T-helper 17 cell (primary cell): ENCODE measurements at places on chromosomes 6 and 20.

DNA sequence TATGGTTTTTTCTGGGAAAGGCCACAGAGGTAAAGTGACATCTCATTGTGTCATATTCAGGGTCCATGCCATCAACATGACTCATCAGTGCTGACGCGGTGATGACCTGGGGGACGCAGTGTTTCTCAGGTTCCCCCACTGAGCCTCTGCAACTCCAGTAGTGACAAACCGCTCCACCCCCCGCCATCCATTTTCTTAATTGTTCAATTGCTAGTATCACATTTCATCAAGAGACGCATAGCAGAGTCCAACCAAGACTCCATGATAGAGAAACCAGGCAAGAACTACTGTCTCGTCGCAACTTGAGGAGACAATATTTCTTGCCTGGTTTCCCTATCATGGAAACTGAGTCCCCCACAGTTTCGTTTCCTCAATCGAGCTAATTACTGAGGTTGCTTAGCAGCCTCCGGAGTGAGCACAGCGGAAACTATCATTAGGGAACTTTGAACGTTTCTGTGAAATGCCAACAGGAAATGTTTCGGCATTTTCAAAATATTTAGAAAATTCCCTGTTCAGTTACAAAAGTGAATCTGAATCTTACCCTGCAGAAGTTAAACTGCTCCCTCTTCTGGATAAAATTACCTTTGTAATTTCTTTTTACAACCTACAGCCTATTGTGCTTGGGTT is 12.2 kb upstream of the SERPINB1 start:
- peaks cover 49% of the 10 kb centered on the region for H3K4me1 ChIP-seq
- H3K36me3 ChIP-seq = no peaks in the 10 kb centered on the region
- H3K27ac ChIP-seq = peak overlapping the region; percentile 98
- no peak for DNase-seq

- H3K4me1 ChIP-seq = peaks cover 3% of the 10 kb centered on the region
- peaks cover 17% of the 10 kb centered on the region for H3K27me3 ChIP-seq
- H3K36me3 ChIP-seq = no peaks in the 10 kb centered on the region
Measured at GRCh38 chr20:54017846-54018245, 52.5 kb downstream of the BCAS1 start.

GRCh38 chr6:81739230-81740195 is 13.0 kb downstream of the TENT5A start:
- no peaks in the 10 kb centered on the region for H3K36me3 ChIP-seq
- DNase-seq = no peak
- no peaks in the 10 kb centered on the region for H3K4me1 ChIP-seq
- no peak overlapping the region for H3K4me3 ChIP-seq

GRCh38 chr20:50528804-50529351 is 18.7 kb downstream of the PTPN1 start:
- DNase-seq = no peak
- no peak overlapping the region for H3K4me3 ChIP-seq
- no peak overlapping the region for H3K27ac ChIP-seq
- H3K27me3 ChIP-seq = no peaks in the 10 kb centered on the region
- H3K36me3 ChIP-seq = no peaks in the 10 kb centered on the region
- H3K4me1 ChIP-seq = peaks cover 21% of the 10 kb centered on the region

DNA sequence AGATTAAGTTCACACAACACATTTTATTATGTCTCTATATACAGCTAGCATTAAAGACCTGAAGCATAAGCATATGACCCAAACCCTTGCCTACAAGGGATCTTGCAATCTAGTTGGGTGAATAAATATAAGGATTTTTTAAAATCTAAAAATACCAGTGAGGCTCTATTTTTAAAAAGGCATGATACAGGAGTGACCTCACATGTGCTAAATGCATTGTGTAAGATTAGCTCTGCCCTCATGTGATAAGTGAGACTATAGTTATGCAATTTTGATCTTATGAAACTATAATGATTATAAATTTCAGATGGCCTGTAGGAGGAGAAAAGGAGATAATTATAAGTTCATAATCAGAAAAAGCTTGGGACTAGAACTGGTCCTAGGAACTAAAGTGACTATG is 451.0 kb upstream of the MAN1A1 start:
- H3K36me3 ChIP-seq = no peaks in the 10 kb centered on the region
- no peak overlapping the region for H3K4me3 ChIP-seq
- H3K27me3 ChIP-seq = peaks cover 12% of the 10 kb centered on the region
- DNase-seq = no peak

GRCh38 chr6:16698162-16698533 is 63.1 kb downstream of the ATXN1 start:
- H3K4me3 ChIP-seq = peak overlapping the region; percentile 70
- peak overlapping the region; percentile 98 for H3K27ac ChIP-seq
- H3K36me3 ChIP-seq = no peaks in the 10 kb centered on the region
- peaks cover 46% of the 10 kb centered on the region for H3K4me1 ChIP-seq
- DNase-seq = no peak
- no peaks in the 10 kb centered on the region for H3K27me3 ChIP-seq

- H3K27me3 ChIP-seq = peaks cover 52% of the 10 kb centered on the region
- H3K27ac ChIP-seq = no peak overlapping the region
- peaks cover 2% of the 10 kb centered on the region for H3K36me3 ChIP-seq
- no peak for DNase-seq
- H3K4me1 ChIP-seq = no peaks in the 10 kb centered on the region
Measured at GRCh38 chr6:29466241-29466640, 9.3 kb downstream of the OR2H1 start.

- DNase-seq = no peak
- H3K27me3 ChIP-seq = peaks cover 20% of the 10 kb centered on the region
- H3K4me1 ChIP-seq = no peaks in the 10 kb centered on the region
Measured at GRCh38 chr20:56829788-56830385, 200.8 kb downstream of the TFAP2C start.

GRCh38 chr20:25675161-25675560 is 21.5 kb downstream of the ZNF337 start:
- H3K27ac ChIP-seq = no peak overlapping the region
- H3K27me3 ChIP-seq = no peaks in the 10 kb centered on the region
- no peak overlapping the region for H3K4me3 ChIP-seq
- H3K36me3 ChIP-seq = peaks cover 16% of the 10 kb centered on the region
- no peak for DNase-seq

GRCh38 chr6:5566718-5567117 is 305.4 kb downstream of the FARS2 start:
- no peaks in the 10 kb centered on the region for H3K36me3 ChIP-seq
- no peak overlapping the region for H3K27ac ChIP-seq
- H3K4me1 ChIP-seq = peaks cover 13% of the 10 kb centered on the region
- DNase-seq = no peak
- no peaks in the 10 kb centered on the region for H3K27me3 ChIP-seq
- no peak overlapping the region for H3K4me3 ChIP-seq

DNA sequence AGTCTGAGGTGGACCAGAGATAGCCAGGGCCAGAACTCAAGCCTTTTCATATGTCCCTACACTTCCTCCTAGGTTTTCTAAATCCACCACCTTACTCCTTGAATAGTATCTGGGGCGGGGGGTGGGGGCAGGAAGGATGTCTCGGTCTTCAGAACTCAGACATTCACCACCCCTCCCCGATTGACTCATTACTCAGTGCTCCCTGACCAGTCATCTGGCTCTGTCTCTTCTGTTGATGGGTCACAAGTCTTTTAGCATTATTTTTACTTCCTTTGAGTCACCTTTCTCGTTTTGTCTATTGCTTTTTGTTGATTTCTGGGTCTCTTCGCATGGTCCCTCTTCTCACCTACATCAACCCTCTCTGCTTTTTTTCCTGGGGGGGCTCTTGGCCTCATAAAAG is 23.3 kb downstream of the NOX3 start:
- no peaks in the 10 kb centered on the region for H3K27me3 ChIP-seq
- DNase-seq = no peak
- no peak overlapping the region for H3K4me3 ChIP-seq
- H3K36me3 ChIP-seq = no peaks in the 10 kb centered on the region

DNA sequence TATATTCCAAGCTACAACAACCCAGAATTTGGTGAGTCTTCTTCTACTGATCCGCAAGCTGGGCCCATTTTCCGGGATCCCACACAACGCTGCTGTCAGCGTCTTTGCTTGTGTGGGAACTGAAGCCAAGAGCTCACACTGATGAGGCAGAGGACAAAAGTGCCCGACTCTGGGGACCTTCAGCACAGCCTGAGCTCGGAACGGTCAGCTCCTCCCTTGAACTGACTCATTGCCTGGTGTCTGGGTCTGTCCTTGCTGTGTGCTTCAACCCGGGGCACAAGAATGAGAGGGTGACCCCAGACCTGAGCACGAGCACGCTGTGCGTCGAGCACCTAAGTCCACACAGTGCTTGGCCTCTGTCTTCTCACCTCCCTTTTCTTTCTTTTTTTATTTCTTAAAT is 33.5 kb downstream of the DACT2 start:
- H3K4me3 ChIP-seq = no peak overlapping the region
- peaks cover 26% of the 10 kb centered on the region for H3K27me3 ChIP-seq
- DNase-seq = no peak

DNA sequence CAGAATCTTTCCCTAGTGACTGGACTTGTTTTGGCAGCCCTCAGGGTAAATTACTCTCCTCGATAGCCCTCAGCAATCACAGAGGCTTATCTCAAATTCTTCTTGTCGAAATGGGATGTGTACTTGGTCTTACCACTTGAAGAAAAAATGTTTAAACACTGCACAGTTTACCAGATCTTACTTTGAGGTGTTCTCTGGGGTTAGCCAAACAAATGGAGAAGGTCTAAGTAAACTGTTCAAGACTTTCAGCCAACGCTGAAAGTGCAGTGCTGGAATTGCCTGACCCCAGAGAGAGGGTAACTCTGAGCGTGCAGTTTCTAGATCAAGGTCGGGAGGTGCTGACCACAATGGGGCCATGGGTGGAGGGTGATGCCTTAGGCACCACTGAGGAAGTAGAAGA is 39.2 kb downstream of the MYLIP start:
- no peak for DNase-seq
- H3K4me3 ChIP-seq = no peak overlapping the region
- no peaks in the 10 kb centered on the region for H3K36me3 ChIP-seq
- H3K27ac ChIP-seq = no peak overlapping the region
- peaks cover 17% of the 10 kb centered on the region for H3K27me3 ChIP-seq

- no peak for DNase-seq
- H3K4me1 ChIP-seq = no peaks in the 10 kb centered on the region
- no peaks in the 10 kb centered on the region for H3K36me3 ChIP-seq
Measured at GRCh38 chr20:14488756-14489479, 151.5 kb upstream of the FLRT3 start.

DNA sequence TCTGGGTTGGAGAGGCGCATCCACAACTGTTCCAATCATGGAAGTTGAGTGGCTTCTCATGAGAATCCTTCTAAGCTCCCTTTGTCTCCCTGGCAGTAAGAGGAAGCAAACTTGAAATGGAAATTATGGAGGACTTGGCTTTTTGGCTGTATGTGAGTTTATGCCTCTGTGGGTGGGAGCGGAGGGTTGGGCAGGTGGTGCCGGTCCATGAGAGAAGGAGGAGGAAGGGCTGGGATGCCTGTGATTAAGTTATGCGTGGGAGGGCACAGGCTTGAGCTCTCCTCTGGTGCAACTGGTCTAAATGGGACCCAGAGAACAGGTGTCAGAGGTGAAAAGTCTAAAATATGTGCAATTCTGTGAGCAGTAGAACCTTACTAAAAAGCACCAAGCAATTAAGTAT is 2.2 kb downstream of the PHACTR3 start:
- H3K27me3 ChIP-seq = peaks cover 65% of the 10 kb centered on the region
- H3K4me1 ChIP-seq = no peaks in the 10 kb centered on the region
- no peak for DNase-seq
- no peak overlapping the region for H3K27ac ChIP-seq
- peaks cover 4% of the 10 kb centered on the region for H3K36me3 ChIP-seq

GRCh38 chr6:30002871-30003270 is 58.2 kb upstream of the POLR1H start:
- no peak overlapping the region for H3K27ac ChIP-seq
- H3K27me3 ChIP-seq = peaks cover 29% of the 10 kb centered on the region
- no peak for DNase-seq
- H3K4me3 ChIP-seq = no peak overlapping the region
- peaks cover 2% of the 10 kb centered on the region for H3K36me3 ChIP-seq

GRCh38 chr6:65059568-65059967 is 647.5 kb downstream of the EYS start:
- H3K27me3 ChIP-seq = no peaks in the 10 kb centered on the region
- no peaks in the 10 kb centered on the region for H3K36me3 ChIP-seq
- no peak for DNase-seq
- H3K27ac ChIP-seq = no peak overlapping the region
- H3K4me3 ChIP-seq = no peak overlapping the region

DNA sequence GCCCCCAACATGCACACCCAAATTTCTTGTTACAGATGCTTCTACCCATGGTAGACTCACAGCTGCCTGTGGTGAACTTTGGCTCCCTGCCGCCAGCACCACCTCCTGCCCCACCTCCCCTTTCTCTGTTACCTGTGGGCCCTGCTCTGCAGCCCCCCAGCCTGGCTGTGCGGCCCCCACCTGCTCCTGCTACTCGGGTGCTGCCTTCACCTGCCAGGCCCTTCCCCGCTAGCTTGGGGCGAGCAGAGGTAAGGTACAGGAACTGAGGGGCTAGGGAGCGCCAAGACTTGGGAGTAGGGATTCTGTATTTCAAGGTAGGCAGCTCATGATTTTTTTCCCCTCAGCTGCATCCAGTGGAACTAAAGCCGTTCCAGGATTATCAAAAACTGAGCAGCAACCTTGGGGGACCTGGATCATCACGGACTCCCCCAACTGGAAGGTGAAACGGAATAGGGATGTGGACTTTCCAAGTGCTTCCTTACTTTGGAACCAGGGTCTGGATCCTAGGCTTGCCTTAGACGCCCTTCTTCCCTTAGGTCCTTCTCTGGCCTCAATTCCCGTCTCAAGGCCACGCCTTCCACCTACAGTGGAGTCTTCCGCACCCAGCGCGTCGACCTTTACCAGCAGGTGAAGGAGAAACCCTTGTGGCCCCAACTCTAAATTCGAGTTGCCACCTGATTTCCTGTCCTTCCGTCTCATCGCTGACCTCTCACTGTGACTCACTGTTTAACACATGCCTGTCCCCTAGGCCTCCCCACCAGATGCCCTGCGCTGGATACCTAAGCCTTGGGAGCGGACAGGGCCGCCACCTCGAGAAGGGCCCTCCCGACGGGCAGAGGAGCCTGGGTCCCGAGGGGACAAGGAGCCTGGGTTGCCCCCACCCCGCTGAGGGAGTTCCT is 15.5 kb downstream of the BAG6 start:
- peaks cover 4% of the 10 kb centered on the region for H3K36me3 ChIP-seq
- H3K27me3 ChIP-seq = no peaks in the 10 kb centered on the region
- peak overlapping the region; percentile 49 for H3K27ac ChIP-seq
- no peak for DNase-seq
- H3K4me1 ChIP-seq = peaks cover 3% of the 10 kb centered on the region

DNA sequence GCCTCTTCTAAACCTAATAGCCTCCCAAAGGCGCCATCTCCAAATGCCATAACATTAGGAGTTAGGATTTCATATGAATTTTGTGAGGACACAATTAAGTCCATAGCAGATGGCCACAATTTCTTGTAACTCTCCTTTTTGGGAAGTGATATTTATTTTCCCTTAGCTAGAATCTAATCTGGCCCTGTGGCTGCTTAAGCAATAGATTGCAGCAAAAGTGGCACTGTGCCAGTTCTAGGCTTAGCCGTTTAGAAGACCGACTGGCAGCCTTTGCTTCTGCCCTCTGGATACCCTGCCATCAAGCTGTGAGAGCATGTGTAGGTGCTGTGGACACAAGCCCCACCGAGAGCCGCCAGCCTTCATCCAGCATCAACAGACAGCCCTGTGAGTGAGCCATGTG is 15.9 kb upstream of the ADGB start:
- no peak overlapping the region for H3K27ac ChIP-seq
- DNase-seq = no peak
- no peak overlapping the region for H3K4me3 ChIP-seq
- H3K27me3 ChIP-seq = no peaks in the 10 kb centered on the region
